ENCODE measurements at places on chromosomes 3 and 15. TPM values are rescaled to one million over a fixed set of nuclear protein-coding genes. Genes with fewer than 3 reads are reported as not detected.

Gene SEMA3F
- total RNA-seq = 11.3 TPM

Gene ITIH1
- total RNA-seq = not detected

Gene LEKR1
- total RNA-seq = 1.3 TPM

Gene CCDC9B
- 4.4 TPM for total RNA-seq

Gene XIRP1
- not detected for total RNA-seq

Gene GOLGA6L1
- not detected for total RNA-seq

Gene ESYT3
- 0.94 TPM for total RNA-seq

Gene ADIPOQ
- not detected for total RNA-seq

Gene TEX55
- total RNA-seq = not detected

Gene PLSCR2
- total RNA-seq = not detected

Gene CXCR6
- not detected for total RNA-seq

Gene LRRN1
- total RNA-seq = 49.1 TPM

Gene TMEM87A
- total RNA-seq = 76.1 TPM

Gene MELTF
- 3.4 TPM for total RNA-seq

Gene NOX5
- total RNA-seq = 0.63 TPM

Gene CLDN16
- total RNA-seq = 0.63 TPM

Gene ITPKA
- 1.3 TPM for total RNA-seq

Gene HEMK1
- total RNA-seq = 11.6 TPM

Gene CNTN4
- 102 TPM for total RNA-seq

Gene RASGRP1
- total RNA-seq = 31.0 TPM

Gene SPATA12
- total RNA-seq = not detected

Gene CCRL2
- total RNA-seq = 1.9 TPM

Gene GOLGA6A
- total RNA-seq = not detected

Gene ONECUT1
- total RNA-seq = not detected

Gene CTXN2
- total RNA-seq = 0.63 TPM

Gene CD200
- total RNA-seq = 57.6 TPM

Gene SNTN
- not detected for total RNA-seq

Gene TWF2
- total RNA-seq = 26.9 TPM

Gene LRRK1
- 1.6 TPM for total RNA-seq

Gene GOLGA6L9
- 20.7 TPM for total RNA-seq

Gene SLCO2A1
- total RNA-seq = 0.31 TPM

Gene TMCC1
- total RNA-seq = 65.1 TPM

Gene DCBLD2
- total RNA-seq = 45.4 TPM

Gene RETNLB
- not detected for total RNA-seq

Gene DUOXA2
- total RNA-seq = not detected

Gene ADAMTSL3
- total RNA-seq = 40.4 TPM

Gene LRRC2
- total RNA-seq = 5.9 TPM

Gene SPINT1
- 2.5 TPM for total RNA-seq

Gene PEX5L
- 45.4 TPM for total RNA-seq

Gene LNP1
- total RNA-seq = 10.0 TPM

Gene ILDR1
- total RNA-seq = not detected

Gene GREM1
- 2.8 TPM for total RNA-seq

Gene NRG4
- total RNA-seq = not detected

Gene LIPC
- total RNA-seq = not detected

Gene PRKCD
- total RNA-seq = 0.94 TPM

Data from parietal lobe (tissue), 2 donors.